ENCODE measurements at places on chromosomes 6 and 20.

DNA sequence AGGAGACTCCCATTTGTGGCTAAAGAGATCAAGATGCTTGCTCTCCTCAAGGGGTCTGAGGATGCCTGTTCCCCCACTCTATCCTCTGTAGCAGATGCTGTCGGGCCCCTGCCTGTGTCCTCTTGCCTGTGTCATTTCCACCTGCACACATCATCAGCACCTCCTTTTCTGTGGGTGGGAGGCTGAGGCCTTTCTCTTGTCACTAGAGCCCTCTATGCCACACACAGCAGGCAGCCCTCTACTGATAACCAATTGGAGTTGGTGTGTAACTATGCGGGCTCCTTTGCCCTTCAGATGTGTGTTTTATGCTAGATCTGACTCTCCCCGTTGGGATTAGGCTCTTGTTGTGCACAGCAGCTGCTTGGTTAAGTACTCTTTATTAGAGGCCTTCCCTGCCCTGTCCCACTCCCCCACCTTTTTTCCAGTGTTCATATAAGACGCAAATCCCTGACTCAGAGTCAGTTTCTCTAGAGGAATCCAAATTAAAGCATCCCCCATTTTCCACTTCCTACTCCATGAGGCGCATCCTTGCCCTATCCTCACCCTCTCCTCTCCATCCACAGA lies 7.7 kb downstream of the TREML2 start:
- DNase-seq, result no peak

GRCh38 chr6:83221889-83222479 lies 28.8 kb downstream of the RWDD2A start:
- DNase-seq, result no peak

- DNase-seq, result no peak
These were observed 82.7 kb downstream of the JAG1 start for GRCh38 chr20:10590950-10591671.

- DNase-seq, result no peak
These were observed 18.8 kb downstream of the SCAF8 start for GRCh38 chr6:154752022-154752421.

GRCh38 chr6:56299916-56300315 lies 52.5 kb upstream of the COL21A1 start:
- DNase-seq, result no peak

DNA sequence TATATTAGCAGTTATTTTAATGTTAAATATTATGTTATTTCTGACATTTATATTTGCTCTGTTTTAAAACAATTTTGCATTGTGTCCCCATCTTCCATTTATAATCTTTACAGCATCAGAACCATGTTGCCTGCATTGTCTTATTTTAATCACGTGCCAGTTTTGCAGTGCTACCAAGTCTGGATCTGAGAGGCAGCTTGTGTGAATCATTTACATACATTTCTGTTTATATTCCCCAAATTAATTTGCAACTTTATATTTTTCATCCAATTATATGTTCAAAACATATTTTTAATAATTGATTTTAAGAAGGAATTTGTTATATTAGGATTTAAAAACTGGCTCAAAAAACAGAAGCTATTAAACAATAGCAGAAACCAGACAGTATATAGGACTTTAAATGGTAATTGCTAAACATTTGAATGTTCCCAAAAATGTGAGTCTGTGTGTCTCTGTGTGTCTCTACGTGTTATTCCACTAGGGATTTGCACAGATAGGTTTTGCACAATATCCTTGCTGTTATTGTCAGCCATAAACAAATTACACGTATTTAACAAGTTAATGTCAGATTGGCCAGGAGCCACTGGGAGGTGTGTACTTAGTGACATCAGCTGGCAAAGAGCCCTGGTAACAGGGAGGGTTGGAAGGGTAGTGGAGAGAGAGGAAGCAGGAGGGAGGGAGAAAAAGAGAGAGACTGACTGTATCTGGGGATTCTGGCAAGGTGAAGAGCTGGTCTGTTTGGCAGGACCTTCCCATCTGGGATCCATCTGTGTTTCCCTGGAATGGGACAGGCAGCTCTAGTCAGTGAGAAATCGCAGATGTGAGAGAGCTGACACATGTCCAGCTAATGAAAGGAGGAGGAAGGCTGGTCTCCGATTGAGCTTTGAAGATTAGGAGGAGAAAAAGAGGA lies 72.1 kb downstream of the CBFA2T2 start:
- DNase-seq, result no peak

DNA sequence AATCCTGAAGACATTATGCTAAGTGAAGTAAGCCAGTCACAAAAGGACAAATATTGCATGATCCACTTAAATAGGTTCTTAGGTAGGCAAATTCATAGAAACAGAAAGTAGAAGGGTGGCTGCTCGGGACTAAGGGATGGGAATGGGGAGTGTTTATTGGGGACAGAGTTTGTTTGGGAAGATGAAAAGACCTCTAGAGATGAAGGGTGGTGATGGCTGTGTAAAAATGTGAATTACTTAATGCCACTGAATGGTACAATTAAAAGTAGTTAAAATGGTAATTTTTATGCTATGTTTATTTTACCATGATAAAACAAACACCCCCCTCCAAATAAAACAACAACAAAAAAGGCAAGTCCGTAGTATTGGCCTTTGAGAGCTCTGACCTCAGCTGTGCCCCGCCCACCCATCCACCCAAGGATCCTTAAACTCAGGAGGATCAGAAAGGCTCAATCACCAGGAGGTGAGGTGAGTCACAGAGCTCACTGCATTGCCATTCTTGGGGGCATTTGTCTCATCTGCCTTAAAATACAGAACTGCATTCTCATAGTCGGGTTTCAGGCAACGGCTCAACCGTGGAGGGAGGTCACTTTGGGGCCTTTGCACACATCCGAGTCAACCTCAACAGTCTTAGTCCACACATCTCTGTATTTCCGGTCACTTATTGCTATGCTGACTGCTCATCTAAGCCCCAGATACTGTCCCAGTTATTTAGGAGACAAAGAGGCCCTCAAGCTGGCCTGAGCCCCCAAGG lies 96.7 kb downstream of the SLC22A23 start:
- DNase-seq, result no peak

GRCh38 chr20:40692240-40693011 lies 3.4 kb upstream of the MAFB start:
- DNase-seq, result no peak

DNA sequence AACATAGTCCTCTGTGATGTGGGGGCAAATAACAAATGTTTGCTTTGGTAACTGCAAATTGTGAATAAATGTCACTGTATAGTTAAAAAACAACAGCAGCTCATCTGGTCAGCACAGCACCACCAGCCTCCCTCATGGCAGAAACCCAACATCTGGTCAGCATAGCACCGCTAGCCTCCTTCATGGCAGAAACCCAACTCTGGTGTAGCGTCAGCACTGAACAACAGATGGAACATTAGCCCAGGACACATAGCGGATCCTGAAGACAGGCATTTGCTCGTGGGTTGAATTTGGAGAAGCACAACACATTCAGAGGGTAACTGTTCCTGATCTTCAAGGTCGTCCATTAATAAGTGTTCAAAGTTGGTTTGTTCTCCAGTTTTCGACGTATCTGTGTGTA lies 265.9 kb downstream of the DLL1 start:
- DNase-seq, result no peak

DNA sequence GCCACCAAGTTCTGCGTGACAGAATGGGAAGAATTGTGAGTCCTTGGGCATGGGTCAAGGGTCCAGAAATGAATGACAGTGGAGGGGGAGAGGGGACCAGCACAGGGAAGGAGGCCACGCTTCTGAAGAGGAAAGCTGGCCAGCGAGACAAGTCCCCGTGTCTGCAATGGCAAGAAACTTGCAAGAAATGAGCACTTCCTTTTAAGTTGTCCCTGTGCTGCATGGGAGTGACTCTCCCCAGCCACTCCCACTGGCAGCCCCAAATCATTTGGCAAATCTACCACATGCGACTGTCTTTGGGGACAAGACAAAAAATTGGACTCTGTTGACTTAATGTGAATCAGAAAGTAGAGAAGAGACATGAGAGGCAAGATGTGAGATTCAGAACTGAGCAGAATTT lies 242.2 kb upstream of the RREB1 start:
- no peak for DNase-seq

GRCh38 chr20:57959018-57959417 lies 249.2 kb upstream of the PMEPA1 start:
- DNase-seq, result no peak

DNA sequence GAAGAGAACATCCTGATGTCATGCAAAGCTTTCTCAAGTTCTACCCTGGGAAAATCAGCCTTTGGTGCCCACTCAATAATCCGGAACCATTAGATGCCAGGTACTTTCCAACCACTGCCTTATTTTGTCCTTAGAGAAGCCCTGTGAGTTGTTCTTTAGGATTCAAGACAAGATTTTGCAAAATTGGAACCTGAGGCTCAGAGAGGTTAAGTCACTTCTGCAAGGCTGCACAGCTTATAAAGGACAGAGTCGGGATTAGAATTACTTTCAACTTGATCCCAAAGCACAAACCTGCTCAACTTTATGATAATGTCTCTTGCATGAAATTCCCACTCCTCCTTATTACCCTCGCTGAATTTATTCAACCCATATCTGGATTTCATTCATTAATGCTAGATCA lies 287.2 kb downstream of the PTPRT start:
- DNase-seq, result no peak
